RWPE2 (cell line): ENCODE measurements at places on chromosomes 6 and 20.

DNA sequence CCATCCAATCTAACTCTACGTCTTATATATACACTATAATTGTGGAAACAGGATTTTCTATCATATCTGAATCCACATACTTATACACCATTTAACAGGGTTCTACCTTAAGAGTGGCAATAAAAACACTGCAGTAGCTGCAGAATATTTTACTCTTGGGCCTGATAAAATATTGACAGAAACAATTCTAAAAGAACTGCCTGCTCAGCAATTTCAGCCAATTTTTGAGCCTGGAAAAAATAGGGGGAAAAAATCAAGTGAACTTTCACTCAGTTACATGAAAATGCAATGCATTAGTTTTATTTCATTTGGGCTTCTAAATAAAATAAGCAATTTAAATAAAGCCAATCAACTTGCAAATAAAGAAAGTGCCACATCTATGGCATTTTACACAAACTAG, 246.5 kb upstream of the RUNX2 start:
- no peak for DNase-seq

- no peak for DNase-seq
Observed at GRCh38 chr20:41080866-41081265, 52.2 kb downstream of the TOP1 start.

- no peak for DNase-seq
Observed at GRCh38 chr6:45557454-45557853, 179.7 kb upstream of the SUPT3H start.

DNA sequence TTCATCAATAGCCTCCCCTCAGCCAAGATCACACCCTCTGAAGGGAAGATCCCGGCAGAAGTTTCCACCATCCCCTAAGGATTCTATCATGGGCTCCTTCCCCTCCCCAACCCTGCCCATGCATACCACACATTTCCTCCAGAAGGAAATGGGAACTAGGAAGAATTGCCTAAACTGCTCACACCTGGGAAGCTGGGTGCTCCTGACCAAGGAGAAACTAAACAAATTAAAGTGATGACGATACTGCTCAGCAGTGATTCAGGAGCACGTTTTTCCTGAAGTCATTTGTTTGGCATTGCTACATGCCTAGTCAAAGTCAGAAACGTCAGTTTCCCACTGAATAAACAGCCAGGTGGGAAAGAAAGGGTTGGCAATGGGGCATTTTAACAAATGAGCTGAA, 136.1 kb upstream of the CDYL start:
- no peak for DNase-seq

GRCh38 chr6:47379328-47379727, 69.6 kb upstream of the TNFRSF21 start:
- DNase-seq: no peak

GRCh38 chr6:170117111-170117972, 173.5 kb downstream of the DLL1 start:
- DNase-seq: no peak
